ENCODE measurements at places on chromosomes 2 and 18.

GRCh38 chr18:28875059-28875458 is 698.1 kb upstream of the CDH2 start:
- DNase-seq, result no peak

DNA sequence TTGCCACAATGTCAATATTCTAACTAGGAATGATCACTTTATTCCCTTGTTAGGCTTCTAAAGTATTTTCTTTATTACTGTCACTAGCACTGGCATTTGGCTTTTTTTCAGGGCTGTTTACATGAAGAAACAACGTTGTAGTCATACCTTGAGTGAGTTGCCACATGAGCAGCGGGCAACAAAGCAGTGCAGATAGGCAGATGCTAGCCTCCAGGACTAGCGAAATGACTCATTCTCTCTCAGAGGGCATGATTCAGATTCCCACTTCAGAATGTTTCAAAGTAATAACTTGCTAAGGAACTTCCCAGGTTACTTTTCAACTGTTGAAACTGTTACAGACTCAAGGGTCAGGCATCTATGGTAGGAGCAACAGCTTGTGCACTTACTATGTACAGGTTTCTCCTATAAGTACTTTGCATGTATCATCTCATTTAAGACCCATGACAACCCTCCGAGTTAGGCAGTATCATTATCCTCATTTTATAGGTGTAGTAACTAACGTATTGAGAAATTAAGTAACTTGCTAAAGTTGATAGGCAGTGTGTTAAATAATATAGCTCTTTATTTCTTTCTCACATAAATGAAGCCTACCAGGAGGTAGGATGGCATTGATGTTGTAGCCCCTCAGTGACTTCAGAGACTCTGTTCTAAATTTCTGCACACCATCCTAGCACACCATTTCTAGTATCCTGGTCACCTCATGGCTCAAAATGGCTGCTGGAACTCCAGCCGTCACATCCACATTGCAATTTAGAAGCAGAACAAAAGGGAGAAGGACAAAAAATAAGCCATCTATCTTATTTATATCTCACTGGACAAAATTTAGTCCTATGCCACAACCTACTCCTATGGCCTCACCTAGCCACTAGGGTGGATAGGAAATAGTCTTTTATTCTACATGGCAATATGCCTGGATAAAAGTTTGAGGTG is 83.3 kb downstream of the ICOS start:
- DNase-seq, result no peak

DNA sequence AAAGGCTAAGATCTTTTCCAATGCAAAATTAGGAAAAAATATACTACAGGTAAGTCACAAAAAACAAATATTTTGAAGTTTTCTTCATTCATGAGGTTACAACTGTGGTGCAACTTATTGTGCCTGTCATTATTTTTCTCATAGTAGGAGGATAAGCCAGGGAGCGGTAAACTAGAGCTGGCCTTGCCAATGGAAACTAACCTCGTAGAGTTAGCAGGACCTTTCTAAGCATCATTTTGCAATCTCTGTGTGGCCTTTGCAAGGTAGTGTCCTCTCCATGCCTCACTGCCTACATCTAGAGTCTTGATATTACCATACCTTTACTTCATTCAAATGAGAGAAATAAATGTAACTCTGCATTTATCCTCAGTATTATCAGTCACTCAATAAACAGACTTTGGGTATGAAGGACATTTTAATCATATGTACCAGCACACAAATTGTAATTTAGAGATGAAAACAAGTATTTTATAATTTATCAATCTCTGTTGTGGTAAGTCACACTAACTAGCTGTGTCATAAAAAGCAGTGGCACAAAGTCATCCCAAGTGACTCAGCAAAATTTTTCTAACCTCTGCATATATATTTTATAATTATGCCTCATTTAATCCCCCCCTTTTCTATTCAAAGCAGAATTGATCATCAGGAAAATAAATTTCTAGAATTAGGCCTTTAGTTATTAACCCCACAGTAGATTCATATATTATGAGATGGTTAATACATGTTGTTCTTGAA is 47.0 kb downstream of the LANCL1 start:
- DNase-seq, result no peak

- DNase-seq, result no peak
These were observed 56.4 kb downstream of the MAP4K4 start for GRCh38 chr2:101753720-101754490.

- no peak for DNase-seq
These were observed 86.2 kb upstream of the HS6ST1 start for GRCh38 chr2:128404709-128405466.

GRCh38 chr2:219001577-219002394 is 8.6 kb upstream of the CRYBA2 start:
- no peak for DNase-seq

GRCh38 chr2:118925476-118925875 is 16.5 kb upstream of the MARCO start:
- no peak for DNase-seq

GRCh38 chr2:176500901-176501300 is 231.7 kb downstream of the MTX2 start:
- no peak for DNase-seq

- no peak for DNase-seq
These were observed 64.1 kb downstream of the MRPS9 start for GRCh38 chr2:105102001-105102400.
